Stimulated activated CD4-positive, alpha-beta T cell treated with anti-CD3 and anti-CD28 coated beads, Interleukin-15, amount 100 ng/mL, for 1 hour (primary cell): ENCODE measurements at places on chromosomes 13 and 19.

DNA sequence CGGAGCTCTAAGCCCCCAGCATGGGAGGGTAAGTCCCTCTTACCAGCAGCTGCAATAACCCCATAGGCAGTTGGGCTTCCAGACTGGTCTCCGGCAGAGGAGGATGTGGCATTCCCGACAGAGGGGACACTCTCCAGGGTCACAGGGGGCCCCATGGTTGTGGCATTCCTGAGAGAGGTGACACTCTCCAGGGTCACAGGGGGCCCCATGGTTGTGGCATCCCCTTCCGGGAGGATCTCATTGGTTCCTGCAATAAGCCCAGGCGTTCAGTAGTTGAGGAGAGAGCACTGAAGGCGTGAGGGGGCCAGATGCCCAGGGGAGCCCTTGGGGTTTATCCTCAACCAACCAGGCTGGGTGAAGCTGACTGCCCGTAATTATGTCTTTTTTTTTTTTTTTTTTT, 5.4 kb downstream of the CD320 start:
- no peak for DNase-seq

- DNase-seq = no peak
These were observed 14.4 kb upstream of the GARIN5A start for GRCh38 chr19:50490991-50491472.

- DNase-seq = peak; percentile 67
These were observed 41.4 kb downstream of the LYL1 start for GRCh38 chr19:13060964-13061927.

DNA sequence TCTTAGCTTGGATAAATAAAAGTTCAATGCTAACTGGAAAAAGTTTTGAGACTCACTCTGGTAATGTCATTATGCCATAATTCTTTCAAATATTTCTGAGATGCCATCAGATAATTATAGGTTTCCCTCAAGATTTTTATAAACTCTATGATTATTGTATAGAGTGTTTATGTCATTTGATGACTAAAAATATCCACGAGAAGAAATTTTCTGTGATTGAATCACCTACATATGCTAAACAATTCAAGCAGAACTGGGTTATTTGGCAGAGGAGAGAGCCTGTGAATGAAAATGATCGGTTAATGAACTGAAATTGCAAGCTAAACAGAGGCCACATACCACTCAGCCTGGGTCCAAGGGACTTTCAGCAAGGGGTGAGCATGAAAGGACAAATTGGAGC, 92.6 kb upstream of the TSC22D1 start:
- DNase-seq = no peak

- no peak for DNase-seq
These were observed 34.9 kb upstream of the POMP start for GRCh38 chr13:28623782-28624706.
